Erythroblast (primary cell): ENCODE measurements at places on chromosomes 12 and 14.

GRCh38 chr12:572532-572899 lies 90.7 kb downstream of the NINJ2 start:
- no peak for DNase-seq

- DNase-seq = no peak
Observed at GRCh38 chr14:51535443-51536044, 116.2 kb upstream of the FRMD6 start.

GRCh38 chr14:35696575-35696974 lies 112.5 kb downstream of the RALGAPA1 start:
- no peak for DNase-seq

DNA sequence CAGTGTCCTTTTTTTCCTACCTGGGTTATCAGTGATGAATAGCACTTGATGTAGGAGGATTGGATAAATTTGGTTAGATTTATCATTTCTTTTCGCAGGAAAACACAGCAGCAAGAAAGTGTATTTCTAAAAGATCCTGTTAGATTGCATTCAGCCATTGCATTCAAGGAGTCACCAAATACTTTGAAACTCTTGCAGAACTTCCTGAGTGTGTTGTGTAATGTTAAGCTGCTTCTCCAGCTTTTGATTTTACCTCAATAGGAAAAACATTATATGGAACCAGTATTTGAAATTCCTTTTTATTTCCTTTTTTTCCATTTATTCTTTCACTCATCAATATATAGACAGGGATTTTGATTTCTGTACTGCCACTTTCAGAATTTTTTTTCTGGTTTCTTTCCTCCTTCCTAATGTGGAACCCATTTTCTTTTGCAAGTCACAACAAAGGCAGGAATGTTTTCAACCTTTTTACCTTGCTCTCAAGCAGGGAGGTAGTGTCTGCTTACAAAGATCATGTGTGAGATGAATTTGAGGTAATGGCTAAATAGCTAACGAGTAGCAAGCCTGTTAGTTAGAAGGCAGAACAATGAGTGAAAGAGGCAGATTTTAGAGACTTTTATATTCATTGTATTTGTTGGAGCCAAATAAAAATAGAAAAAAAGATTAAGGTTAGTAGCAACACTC lies 56.2 kb downstream of the PPHLN1 start:
- DNase-seq = no peak

DNA sequence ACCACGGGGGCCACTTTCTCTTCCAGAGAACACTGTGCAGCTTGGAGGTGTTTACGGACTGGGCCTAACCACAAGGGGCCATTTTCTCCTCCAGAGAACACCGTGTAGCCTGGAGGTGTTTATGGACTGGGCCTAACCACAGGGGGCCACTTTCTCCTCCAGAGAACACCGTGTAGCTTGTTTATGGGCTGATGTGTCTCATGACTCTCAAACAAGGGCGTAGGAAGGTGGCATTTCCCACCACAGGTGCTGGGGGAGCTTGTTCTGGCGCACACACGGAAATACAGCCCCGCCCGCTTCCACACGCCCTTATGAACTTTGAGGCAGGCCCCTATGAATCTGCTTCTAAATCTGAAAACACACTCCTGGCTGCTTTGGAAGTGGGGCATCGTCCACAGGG lies 174.6 kb upstream of the SFSWAP start:
- no peak for DNase-seq

DNA sequence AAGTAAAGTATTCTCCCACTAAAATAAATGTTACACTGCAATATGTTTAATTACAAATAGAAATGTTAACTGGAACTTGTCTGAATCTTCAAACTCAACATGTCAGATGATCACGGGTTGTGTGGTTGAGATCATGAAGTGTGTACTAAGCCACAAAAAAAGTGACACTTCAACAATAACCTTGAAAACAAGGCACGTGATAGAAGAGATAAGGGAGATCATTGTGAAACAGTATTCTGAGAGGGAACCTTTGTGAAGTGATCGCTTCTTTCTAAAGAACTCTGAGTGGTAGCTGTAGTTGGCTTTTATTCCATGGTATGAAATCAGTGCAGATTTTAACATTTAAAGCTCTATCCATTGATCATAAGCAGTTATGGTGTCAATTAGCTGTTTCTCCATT lies 60.0 kb downstream of the LIN52 start:
- DNase-seq = peak; percentile 18

DNA sequence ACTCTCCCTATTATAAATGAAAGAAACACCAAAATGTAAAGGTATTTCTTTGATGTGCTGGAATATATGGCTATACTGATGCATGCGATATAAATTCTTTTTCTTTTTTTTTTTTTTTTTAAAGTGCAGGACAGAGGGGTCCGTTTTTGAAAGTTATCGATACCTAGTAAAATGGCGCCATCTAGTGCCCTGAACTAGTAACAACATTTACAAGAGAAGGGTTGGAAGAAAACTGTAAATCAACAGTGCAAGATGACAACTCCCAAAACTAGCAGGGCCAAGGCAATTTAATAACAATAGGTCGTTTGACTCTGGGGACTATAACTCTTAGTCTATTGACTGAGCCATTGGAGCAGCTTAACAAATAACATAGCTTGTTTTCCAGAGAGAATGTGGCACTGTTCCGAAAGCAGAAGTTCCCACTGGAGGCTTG lies 137.7 kb downstream of the SPTSSA start:
- peak; percentile 42 for DNase-seq

- no peak for DNase-seq
Observed at GRCh38 chr14:63276016-63276415, 42.7 kb downstream of the GPHB5 start.

- no peak for DNase-seq
Observed at GRCh38 chr12:74988156-74988555, 221.5 kb downstream of the KCNC2 start.

- no peak for DNase-seq
Observed at GRCh38 chr14:75277815-75278421, 710 bp upstream of the FOS start.
